ENCODE measurements at places on chromosomes 11 and 22.
A peak's percentile ranks its signal among the peaks of the same experiment; 100 is the strongest.

GRCh38 chr11:70398834-70399680 lies 728 bp downstream of the CTTN start:
- no peak for DNase-seq

GRCh38 chr11:107370390-107370789 lies 87.2 kb downstream of the CWF19L2 start:
- DNase-seq, result no peak

DNA sequence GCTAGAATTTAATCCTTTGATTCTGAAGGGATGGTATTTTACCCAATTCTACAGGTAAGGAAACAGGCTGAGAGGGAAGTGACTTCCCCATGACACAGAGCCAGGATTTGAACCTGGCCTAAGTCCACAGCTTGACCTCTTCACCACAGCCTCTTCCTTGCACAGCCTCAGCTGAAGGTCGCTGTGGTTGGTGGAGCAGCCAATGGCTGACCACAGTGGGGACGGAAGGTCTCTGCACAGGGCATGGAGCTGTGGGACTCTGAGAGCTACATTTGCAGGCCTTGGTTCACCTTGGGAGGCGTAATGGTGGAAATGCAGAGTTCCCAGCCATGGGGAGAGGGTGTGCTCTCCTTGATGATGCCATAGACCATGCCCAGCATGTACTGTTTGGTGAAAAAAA lies 295.0 kb downstream of the DDX10 start:
- DNase-seq, result no peak

DNA sequence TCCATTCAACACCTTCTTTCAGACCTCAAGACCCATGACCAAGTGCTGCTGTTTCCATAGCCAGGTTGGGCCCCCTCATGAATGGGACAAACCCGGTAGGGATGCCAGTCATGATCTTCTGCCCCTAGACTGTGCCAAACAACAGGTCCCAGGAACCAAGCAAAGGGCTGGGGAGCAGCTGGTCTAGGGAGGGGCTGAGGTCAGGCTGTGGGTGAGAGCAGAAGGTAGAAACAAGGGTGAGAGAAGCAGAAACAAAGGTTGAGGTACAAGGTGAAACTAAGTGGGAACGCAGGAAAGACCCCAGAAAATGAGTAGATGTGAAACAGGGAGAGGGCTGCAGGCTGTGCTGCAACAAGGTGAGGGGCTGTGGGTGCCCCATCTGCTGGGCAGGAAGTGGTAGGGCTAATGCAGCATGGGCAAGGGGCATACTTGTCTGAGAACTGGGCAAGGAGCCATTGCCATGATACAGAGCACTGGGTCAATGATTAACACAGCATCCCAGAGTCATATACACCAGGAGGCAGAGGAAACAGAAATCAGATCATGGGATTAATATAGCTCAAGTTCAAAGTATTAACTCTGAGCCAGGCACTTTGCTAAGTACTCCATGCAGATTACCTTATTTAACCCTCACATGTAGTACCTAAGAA lies 45.9 kb downstream of the SLC1A2 start:
- DNase-seq, result no peak

- no peak for DNase-seq
Measured at GRCh38 chr11:117037279-117037974, 60.8 kb downstream of the SIK3 start.

DNA sequence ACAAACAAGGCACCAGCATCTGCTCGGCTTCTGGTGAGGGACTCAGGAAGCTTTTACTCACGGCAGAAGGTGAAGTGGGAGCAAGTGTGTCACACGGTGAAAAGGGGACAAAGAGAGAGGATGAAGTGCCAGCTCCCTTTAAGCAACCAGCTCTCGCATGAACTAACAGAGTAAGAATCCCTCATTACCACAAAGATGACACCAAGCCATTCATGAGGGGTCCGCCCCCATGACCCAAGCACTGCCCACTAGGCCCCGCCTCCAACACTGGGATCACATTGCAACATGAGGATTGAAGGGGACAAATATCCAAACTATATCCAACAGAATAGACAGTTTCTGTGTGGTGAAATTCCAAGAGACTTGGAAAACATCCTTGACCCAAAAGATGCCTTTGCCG lies 198.2 kb upstream of the POU2AF2 start:
- no peak for DNase-seq

DNA sequence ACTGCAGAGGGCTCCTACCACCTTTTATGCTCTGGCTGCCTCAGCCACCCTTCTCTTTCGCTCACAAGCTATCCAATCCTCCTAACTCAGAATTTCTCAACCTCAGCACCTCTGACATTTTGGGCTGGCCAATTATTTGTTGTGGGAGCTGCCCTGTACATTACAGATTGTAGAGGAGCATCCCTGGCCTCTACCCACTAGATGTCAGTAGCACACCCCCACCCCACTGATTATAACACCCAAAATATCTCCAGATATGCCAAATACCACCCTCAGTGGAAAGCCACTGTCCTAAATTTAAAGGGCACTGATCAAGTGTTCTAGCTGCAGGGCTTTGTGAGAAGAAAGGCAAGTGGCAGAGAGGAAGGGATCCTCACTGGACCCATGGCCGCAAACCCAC lies 443.1 kb downstream of the SOX6 start:
- DNase-seq, result no peak

- DNase-seq, result no peak
Measured at GRCh38 chr22:31637447-31637890, 24.5 kb downstream of the PISD start.

DNA sequence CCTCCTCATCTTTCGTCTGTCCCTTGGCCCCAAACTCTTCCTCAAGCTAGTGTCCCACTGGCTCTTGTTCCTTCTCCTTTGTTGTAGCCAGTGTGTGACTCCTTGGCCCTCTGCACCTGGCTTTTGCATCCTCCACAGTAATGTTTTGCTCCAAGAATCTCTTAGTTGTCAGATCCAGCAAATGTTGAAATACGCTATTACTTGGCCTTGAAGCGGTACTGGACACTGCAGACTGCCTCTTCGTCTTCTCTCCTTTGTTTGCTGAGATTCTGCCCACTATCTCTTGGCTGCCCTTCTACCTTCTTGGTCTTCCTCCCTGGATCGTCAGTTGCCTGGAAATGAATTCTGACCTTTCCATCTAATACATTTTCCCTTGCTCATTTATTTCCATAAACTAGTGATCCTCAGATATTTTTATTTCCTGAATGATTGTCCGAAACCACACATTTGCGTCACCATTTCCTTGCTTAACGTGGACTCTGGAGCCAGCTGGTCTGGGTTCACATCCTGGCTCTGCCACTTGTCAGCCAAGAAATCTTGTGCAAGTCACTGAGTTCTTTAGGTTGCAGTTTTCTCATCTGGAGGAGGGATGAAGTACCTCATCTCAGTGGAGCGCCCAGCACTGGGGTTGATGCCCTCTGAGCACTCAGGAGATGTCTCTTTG lies 113.6 kb downstream of the LDLRAD3 start:
- no peak for DNase-seq

DNA sequence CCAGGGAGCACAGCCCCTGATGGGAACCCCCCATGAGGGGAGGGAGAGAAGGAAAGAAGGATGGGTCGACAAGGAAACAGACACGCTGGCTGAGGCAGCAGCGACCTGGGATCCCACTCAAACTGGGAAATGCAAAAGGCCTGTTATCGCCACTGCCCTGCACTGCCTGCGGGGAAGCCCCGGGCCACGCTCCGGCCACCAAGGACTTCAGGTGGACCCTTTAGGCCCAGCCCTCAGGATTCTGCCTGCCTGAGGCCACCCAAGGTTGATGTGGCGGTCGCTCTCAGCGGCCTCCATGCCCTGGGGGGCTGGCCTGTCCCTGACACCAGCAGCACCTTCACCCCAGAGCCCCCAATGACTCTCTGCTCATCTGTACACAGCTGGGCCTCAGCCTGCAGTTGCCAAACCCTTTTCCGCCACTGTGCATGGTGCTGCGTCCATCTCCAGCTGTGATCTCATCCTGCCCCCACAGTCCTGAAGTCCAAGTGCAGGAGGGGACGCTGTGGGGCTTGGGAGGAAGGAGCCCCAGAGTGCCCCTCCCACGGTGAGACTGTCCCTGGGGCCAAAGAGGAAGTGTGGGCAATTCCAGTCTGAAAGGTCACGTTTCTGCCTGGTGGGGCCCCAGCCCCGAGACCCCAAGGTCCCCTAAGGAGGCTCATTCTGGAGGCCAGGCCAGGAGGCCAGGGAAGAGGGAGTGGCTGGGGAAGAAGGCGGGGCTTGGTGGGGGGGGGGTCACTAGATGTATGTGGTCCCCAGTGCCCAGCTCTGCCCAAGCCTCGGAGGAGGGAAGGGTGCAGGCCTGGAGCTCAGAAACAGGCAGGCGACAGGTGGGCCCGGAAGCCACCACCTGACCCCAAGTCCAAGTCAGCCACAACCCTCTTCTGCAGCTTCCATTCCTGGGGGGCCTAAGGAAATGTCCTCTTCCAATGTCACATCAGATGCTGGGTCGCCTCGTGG lies 31.6 kb downstream of the OSBPL5 start:
- DNase-seq, result peak; percentile 43

DNA sequence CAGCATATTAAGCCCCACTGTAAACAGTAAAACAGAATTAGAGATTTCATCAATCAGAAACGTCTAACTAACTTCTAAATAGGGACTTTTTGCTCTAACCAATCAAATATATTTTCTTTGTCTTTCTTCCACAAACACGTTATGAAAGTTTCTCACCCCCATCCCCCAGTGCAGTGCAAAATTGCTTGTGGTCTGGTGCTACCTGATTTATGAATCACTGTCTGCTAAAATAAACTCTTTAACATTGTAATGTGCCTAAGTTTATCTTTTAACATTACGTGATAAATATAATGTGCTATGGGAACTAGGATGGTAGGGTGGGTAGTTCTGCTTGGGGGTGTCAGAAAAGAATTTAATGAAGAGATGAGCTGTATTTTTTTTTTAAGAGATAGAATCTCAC lies 47.3 kb upstream of the SLC5A1 start:
- DNase-seq, result no peak

- no peak for DNase-seq
Measured at GRCh38 chr11:60240662-60241061, 2.3 kb downstream of the MS4A4E start.

GRCh38 chr11:123681030-123681429 lies 26.6 kb upstream of the SCN3B start:
- DNase-seq, result no peak

DNA sequence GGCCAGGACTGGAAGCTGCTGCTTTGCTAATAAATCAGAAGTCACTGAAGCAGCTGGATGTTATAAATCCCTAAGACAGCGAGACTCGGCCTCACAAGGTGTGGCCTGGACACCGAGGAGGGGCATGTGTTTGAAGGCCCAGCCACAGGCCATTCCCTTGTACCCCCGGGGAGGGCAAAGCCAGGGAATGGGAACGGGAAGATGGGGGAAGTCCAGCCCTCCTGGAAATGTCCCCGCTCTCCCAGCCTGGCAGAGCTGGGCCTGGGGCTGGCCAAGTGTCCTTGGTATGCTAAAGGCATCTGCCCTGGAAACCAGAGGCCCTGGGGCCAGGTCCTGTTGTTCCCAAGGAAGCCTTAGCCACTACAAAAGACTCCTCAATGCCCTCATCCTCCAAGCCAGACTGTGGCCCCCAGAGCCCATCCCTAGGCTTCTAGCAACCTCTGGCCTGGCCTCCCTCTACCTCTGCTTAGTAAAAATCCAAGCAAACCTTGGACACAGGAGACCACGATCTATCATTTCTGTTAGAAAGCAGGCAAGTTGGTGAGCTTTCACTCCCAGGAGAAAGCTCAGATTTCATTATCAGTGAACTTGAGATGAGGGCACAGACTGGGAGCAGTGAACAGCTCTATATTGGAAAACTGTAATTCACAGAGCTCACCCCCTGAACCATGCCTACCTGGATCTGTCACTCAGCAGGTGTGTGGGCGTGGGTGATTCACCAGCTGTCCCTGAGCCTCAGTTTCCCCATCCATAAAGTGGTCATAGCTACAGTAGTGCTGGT lies 11.0 kb downstream of the CHST1 start:
- peak; percentile 39 for DNase-seq

DNA sequence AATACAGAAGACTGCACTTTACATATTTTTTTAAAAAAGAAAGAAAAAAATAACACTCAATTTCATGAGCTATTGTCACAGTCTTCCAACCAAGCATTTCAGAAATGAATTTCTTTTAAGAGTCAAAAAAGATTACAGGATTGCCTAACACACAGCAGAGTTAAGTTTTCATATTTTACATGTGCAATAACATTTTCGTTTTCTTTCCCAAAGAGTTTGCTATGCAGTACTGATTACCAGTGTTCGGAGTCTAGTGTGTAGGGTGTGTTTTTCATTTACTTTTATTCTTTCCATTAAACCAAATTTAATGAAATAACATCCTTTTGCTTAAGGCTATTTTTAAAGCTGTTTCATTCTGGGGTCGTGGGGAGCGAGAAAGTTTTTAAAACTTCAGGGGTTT lies 53.2 kb downstream of the MN1 start:
- no peak for DNase-seq

DNA sequence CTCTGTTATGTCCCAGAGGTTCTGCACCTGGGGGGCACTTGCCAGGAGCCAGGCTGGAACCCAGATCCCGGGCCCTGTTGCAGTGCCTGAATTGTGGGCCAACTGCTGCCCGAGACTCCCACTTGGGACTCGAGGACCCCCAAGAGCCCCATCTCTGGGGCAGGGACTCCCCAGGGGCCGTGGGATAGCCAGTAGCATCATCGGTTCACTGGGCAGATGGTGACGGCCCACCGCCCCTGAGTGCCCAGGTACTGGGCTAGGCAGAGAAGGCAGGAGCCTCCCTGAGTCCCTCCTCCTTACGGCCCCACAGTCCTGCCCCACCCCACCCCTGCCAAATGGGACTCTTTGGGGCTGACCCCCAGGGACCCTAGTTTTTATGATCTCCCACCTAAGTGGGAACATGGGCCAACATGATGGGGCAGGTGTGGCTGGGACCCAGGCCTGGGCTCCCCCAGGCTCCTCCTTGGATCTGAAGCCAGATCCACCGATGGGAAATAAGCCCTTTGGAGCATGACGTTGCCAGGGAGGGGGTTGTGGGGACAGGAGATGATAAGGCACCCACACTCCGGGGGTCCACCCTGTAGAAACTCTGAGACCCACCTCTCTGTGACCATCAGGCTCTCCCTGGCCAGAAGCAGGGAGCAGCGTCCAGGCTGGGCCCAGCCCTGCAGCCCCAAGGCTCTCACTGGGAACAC lies 94.5 kb upstream of the FGF3 start:
- DNase-seq, result peak; percentile 40

- DNase-seq, result no peak
Measured at GRCh38 chr22:47215851-47216250, 453.4 kb downstream of the TBC1D22A start.

DNA sequence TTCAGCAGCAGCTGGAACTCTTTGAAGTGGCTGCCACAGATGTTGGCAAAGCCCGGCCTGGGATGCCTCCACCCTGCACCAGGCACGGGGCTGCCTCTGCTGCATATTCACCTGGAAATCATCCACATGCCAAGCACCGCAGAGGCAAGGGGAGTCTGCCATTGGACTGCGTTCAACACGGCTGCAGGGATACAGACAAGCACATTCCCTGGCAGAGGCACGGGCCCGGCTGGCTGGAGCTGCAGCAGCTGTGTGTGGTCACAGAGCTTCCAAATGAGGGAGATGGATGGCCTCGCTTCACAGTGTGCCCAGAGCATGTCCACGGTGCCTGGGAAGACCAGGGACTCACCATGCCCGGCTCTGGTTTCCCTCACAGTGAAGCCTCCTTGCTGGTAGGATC lies 1378.9 kb downstream of the TBC1D22A start:
- peak; percentile 63 for DNase-seq

All from right forelimb (tissue), 1 donor.